ENCODE measurements at places on chromosomes 4 and X.

DNA sequence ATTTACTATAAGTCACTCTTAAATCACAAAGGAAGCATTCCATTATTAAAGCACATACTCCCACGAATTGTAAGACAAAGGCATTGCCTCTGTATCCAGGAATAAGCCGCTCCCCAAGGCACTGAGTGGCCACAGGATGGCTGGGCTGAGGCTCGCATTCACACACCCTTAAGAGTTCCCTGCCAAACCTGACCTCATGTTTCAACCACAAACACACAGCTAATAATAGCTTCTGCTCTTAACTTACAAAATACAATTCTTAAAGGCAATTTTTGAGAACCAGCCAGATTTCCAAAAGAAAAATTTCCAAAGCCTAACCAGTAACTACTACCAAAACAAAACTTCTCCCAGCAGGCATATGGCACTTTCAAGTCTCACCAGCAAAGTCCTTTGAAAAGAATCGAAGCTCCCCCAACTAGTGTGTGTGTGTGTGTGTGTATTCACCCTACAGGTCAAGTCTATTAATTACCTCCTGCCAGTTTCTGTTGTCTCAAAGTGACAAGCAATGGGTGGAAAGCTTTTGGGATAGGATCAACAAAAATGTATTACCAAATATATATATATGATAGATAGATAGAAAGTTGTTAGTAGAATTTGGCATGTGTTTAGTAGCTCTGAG, 36.0 kb downstream of the ARHGAP6 start:
- no peak for DNase-seq

- DNase-seq: no peak
Measured at GRCh38 chr4:153036931-153037482, 100.9 kb downstream of the FHDC1 start.

- DNase-seq: no peak
Measured at GRCh38 chrX:10083809-10084208, 73.0 kb upstream of the CLCN4 start.

- DNase-seq: no peak
Measured at GRCh38 chr4:39544580-39545315, 17.5 kb upstream of the UGDH start.

DNA sequence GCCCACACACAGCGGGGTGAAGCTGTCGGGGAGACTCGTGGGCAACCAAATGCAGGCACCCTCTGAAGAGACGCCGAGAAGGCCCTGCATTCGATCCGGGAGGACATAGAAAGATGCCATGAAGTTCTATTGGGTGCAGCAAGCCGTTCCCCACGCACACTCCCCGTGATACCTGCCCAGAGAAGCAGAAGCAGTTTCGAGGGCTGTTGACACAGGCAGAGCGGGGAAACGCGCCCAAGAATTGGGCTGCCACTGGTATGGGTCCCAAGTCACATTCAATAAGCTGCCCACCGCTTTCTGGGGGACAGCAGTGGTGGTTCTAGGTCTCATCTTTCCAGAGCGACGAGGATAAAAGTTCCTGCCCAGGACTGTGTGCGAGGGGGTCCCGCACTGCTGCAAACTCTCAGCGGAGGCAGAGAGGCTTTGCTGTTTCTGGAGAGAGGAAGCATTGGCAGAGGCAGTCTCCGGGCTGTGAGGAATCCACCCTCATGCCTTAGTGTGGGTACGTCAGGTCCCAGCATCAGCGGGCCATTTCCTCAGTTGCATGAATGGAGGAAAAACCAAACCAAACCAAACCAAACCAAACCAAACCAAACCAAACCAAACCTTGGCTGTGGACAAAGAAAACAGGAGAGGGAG, 10.1 kb downstream of the PITX2 start:
- DNase-seq: no peak

- DNase-seq: no peak
Measured at GRCh38 chrX:34849371-34849770, 93.2 kb upstream of the FAM47B start.

DNA sequence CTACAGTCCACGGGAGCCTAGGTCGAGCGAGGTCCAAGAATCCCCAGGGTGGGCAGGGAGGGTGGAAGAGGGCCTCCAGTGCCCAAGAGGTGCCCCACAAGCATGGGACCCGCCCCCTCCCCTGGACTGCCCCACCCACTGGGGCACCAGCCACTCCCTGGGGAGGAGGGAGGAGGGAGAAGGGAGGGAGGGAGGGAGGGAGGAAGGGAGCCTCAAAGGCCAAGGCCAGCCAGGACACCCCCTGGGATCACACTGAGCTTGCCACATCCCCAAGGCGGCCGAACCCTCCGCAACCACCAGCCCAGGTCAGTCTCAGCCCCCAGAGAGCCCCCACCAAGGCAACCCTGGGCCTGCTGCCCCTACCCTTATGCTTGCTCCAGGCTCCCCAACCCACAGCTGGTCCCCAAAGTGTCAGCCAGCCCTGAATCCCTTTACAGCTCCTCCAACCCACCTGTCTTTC, at the start of gene GATA1:
TSS of gene GATA1 (plus strand) at position 250 of the 460 bp plus-strand sequence. CDS start 4,520 bp downstream, outside the sequence.
- DNase-seq: no peak

DNA sequence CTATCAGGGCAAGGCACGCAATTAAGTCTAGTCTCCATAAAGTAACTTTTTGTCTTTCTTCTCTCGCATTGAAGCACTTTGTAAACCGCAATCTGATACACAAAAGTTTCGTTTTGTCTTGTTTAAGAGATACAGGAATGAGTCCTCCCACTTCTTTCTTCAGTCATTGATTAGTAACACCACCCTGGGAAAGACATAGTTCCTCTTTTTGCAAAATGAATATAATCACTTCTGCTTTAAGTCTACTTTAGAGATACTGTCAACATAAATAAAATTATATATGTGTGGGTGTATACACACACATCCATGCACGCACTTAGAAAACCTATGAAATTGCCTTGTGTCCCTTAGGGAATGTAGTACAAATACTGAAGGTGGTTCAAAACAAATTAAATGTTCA, 11.7 kb downstream of the COQ2 start:
- DNase-seq: no peak

- DNase-seq: no peak
Measured at GRCh38 chr4:142128529-142128928, 492.1 kb downstream of the IL15 start.

DNA sequence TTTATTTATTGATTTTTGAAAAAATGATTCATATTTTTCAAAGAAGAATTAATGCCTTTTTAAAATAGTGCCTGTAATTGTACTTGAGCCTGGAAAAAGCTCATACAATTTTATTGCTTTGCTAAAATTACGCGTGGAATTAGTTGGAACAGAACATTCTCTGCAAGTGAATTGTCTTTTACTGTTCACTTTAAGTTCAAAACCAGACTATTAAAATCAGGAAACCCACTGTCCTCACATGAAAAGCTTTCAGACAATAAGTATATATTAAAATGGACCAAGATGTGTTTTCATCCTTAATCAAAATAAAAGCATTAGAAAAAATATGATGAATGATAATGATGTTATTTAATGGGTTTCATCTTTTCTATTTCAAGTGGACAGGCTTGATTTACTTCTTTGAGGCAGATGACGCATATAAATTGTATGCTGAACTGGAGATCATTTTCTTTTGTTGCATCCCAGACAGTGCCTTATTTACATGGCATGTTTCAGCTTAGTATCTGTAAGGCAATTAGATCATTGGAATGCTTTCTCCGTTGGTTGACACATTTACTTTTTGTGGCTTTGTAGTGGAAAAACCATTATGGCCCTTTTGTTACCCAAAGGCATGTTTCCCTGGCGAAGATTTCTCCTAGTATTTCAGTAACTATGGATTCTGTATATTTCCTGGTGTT, 299.0 kb upstream of the MAGEC2 start:
- DNase-seq: no peak

DNA sequence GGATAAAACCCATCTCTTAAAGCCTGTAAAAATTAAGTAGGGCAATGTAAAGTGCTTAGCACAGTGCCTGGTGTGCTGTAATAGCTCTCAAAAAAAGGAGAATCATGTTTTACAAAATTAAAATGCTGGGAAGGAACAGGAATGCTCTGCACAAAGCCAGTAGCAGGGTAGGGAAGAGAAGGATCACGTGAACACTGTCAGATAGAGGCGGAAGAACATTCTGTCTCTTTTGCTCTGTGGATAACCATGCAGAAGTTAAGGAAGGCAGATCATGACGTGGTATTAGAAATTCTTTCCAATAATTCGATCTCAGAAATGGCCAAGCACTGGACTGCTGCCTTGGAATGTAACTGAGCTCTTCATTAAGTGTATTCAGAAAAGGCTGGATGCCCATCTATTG, 136.2 kb upstream of the PDLIM3 start:
- DNase-seq: no peak

DNA sequence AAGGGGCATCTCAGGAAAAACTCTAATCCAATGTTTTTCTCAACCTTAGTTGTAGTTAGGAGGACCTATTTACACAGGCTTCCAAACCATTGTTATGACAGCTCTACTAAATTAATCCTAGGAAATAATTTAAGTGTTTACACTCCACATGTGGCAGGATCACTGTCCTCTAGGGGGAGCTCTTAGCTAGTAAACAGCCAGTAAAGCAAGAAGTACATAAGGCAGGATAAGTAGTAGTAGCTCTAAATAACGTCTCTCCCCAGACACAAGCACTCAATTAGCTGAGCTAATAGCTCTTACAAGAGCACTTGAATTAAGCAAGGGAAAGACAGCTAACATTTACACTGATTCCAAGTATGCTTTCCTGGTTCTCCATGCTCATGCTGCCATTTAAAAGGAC, 37.3 kb downstream of the NUDT11 start:
- DNase-seq: no peak

- no peak for DNase-seq
Measured at GRCh38 chr4:16090096-16090705, 6.4 kb upstream of the PROM1 start.

DNA sequence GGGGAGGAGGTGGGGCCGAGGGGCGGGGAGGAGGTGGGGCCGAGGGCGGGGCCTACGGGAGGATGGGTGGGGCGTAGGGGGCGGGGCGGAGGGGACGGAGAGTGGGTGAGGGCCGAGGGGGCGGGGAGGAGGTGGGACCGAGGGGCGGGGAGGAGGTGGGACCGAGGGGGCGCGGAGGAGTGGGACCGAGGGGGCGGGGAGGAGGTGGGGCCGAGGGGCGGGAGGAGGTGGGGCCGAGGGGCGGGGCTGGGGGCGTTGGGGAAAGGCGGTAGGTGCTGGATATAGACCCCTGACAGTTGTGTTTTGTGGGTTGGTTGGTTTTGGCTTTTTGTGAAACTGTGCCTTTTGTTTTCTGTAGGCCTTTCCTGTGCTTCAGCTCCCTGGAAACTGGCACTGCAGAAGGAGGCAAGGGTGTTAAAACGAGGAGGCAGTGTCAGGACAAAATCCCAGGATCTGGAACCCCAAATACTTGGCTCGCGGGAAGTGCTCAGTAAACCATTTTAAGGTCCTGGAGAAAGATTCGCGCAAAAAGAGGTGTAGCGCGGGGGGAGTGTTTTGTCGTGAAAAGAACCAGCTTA, 580 bp upstream of the MMGT1 start:
- no peak for DNase-seq

- DNase-seq: peak; percentile 11
Measured at GRCh38 chr4:127781300-127782024, 660 bp upstream of the HSPA4L start.

- no peak for DNase-seq
Measured at GRCh38 chr4:176262243-176262642, 6.8 kb downstream of the ASB5 start.

DNA sequence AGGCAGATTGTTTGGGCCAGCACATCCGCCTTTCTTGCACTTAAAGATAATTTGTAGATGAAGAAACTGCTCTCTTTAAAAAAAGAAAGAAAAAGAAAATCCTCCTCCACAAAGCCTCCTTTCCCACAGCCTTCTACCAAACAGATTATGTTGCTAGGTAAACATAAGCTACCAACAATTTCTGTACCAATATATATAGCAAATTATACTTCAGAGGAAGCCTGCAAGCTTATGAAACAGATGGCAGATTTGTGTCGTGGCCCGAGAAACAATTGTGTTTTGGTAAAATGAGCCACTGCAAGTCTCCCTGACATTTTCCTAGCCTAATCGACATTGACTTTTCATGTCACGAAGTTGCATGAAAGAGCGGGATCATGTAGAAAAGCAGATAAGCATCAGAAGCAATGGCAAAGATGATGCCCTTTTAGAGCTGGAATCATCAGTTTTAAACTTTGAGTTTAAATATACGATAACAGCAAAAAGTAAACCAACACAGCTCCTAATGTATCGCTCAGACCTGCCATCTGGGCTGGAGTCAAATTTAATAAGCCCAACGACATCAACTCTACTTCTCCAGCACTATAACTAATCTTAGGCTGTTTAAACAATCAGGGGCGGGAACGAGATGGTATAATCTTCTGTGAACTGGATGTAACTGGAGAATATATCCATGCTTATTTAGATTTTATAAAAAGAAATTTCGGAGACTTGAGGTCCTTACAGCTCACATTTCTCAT, 94.9 kb upstream of the PLAC1 start:
- no peak for DNase-seq

- DNase-seq: no peak
Measured at GRCh38 chr4:90486346-90486745, 359.2 kb downstream of the CCSER1 start.

GRCh38 chrX:53442322-53442631, 8.1 kb upstream of the HSD17B10 start:
- no peak for DNase-seq

DNA sequence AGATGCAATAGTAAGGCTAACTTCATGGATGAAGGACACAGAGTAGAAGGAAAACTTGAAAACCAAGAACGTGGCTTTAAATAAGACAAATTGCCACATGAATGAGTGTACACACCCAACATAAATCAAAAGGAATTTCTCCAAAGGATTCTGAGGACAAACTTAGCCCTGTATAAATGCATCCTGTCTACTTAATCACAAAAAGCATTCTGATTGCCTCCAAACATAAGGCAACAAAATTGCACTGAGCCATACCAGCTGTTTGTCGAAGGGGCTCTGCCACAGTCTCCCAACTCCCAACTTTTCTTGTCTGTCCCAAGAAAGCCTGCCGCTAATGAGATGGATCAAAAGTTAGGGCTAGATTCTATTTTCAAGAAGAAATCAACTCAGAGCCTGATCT, 194.3 kb downstream of the SOWAHB start:
- DNase-seq: no peak

DNA sequence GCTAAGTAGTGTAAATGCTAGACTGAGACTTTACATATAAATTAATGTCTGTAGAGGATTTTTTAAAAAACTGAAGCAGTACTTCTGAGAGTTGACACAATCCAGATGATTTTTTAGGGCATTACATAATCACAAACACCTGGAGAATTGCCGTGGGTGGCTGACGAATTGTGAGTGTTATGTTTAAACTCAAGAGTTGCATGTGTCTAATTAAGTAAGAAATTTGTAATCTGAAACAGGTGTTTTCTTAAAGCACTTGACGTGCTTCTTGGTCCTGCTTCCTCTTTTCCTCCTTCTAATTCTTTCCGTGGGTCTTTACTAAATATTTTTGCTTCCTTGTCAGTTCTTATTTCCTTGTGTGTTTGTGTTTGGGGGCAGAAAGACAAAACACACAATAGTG, 27.8 kb downstream of the PIR start:
- no peak for DNase-seq

DNA sequence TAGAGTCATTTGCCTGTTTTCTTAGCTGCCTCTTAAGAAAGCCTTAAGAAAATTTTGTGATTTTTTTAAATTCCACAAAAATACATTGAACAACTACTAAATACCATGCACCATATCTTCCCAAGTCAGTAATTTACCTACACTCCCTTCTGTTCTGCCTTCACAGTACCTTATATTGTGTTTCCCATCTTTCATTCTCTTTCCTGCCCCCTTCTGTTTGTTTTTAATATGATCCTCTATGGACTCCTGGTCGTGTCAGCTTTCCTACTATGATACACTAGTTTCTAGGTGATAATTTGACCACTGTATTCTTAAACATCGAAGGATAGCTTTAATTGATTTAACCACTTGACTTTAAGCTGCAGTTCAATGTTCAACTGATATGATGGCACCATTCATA, 297.7 kb upstream of the HAND2 start:
- no peak for DNase-seq

Measured in cerebellar nuclear complex (tissue), 1 donor.